ENCODE measurements at places on chromosomes 6 and 20.

- no peak for DNase-seq
Observed at GRCh38 chr20:38997622-38998021, 35.5 kb downstream of the DHX35 start.

GRCh38 chr6:42400061-42400760 is 51.5 kb downstream of the TRERF1 start:
- DNase-seq, result no peak

DNA sequence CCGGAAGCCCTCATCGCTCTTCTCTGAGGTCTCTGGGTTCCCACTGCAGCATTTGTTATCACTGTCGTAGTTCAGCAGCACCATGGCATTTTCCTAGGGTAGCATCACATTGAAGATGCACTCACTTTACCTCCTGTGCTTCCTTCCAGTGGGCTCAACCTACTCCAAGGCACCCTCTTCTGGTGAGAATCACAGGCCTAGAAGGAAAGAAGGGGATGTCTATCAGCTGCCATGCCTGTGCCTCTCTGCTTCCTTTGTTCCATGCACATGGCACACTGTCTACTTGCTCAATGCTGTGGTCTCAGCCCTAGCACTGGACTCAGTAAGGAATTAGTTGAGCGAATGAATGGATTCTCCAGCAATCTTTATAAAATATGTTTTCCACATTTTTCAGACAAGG is 22.6 kb downstream of the CST4 start:
- no peak for DNase-seq

DNA sequence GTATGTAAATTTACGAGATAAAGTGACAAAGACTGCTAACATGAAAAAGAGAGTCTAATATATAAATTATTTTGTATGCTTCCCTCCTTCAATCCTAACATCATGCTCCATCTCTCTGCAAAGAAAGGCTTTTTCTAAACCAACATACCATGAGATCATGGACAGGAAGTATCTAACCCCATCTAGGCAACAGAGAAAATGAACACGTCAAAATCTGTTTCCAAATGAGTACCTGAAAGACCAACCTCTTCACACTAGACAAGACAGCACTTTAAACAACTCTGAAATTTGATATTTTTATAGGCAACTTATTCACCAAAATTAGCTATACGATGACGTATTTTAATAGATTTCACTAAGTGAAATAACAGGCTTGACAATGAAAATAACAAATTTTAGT is 54.6 kb downstream of the MAN1A1 start:
- DNase-seq, result no peak

DNA sequence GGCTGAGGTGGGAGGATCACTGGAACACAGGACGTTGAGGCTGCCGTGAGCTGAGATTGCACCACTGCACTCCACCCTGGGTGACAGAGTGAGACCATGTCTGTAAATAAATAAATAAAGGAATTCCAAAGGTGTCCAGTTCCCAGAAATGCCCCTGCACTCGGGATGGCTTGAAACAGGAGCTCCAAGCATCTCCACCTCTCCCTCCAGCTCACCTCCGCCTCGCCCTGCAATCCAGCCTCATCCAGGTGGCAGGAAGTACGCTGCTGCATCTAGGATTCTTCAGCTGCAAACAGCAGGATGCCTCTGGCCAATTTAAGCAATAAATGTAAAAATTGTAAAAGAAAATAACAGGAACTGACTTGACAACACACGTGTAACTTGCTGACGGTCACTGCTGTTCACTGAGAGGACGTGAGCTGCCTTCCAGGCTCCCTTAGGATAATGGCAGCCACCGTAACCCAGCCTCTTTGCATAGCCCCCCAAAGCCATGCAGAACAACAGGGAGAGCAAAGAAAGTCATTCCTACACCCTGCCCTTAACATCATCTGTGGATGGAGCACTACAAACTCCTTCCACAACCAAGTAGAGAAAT is 11.4 kb upstream of the GRM4 start:
- DNase-seq, result no peak

GRCh38 chr20:22438926-22439325 is 145.4 kb downstream of the FOXA2 start:
- no peak for DNase-seq

DNA sequence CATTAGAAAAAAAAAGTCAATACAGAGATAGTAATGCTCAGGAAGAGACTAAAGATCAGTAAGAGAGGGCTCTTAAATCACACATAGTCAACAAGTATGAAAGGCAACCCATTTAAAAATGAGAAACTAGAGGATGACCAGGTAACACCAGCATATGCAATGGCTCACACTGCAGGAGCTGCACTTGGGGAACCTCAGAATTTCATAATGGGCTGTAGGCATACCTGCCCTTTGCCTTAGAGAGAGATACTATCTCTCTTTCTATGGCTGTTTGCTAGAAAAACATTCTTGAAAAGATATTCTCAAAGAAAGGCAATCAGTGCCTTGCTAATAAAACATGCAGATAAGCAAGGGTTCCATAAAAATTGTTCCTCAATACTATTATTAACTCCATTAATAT is 33.2 kb downstream of the HMGCLL1 start:
- DNase-seq, result no peak

GRCh38 chr6:147522597-147522996 is 14.1 kb downstream of the SAMD5 start:
- no peak for DNase-seq

GRCh38 chr20:64231621-64232550 is 23.7 kb upstream of the PCMTD2 start:
- no peak for DNase-seq

Data from stimulated activated CD8-positive, alpha-beta memory T cell treated with anti-CD3 and anti-CD28 coated beads, Interleukin-4, amount 100 ng/mL, for 1 hour (primary cell).